Heart right ventricle (tissue), 16 donors: ENCODE measurements at places on chromosomes 7 and 10.

DNA sequence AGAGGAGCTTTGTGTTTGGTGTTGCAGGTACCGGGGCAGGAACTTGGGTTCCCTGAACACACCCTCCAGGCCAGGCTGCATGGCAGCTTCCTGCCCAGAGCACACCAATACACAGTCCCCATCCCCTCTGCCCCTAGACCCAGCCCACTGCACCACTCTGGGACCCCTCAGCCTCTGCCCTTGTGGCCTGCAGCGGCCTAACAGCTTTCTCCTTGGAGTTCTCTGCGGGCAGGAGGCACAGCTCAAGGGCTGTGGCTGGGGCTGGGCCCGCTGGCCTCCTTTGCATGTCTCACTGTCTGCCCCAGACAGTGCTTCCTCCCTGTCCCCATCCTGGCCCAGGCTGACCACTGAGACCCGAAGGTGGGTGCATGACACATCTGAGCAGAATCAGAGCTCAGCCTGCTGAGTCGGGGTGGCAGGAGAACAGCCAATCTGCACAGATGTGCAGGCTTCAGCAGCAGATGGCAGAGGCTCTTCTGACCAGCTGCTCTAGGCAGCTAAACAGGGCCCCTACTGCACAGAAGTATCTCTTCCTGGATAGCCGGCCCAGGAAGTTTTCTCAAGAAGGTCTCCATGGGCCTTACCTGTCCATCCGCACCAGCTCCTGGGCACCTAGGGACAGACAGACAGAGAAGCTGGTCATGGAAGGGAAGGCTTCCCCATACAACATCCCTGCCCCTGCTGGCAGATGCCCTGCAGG is 20.8 kb downstream of the VSIR start:
- DNase-seq = no peak

DNA sequence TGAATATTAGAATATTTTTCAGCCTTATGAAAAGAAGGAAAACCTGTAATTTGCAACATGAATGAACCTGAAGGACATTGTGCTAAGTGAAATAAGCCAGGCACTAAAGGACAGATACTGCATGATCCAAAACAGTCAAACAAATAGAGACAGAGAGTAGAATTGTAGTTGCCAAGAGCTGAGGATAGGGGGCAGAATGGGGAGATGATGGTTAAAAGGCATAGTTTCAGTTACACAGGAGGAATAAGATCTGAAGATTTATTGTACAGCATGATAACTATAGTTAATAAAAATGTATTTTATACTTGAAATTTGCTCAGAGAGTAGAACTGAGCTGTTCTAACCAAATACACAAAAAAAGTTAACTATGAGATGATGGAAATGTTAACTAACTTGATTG is 149.0 kb upstream of the TMEM106B start:
- DNase-seq = no peak

DNA sequence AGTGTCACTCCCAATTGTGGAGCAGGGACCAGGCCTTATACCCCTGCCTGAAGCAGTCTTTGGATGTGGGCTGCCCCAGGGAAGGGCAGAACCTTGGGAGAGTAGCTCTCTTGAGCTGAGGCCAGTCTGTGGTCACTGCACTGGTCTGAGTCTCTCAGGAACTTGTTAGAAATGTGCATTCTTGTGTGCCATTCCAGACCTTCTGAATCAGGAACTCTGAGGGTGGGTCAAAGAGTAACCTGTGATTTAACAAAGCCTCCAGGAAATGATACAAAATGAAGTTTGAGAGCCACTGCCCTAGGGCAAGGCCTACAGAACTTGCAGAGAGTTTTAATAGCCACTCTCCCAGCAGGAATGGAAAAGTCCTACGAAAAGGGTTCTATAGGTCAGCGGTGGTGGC is 68.1 kb downstream of the LYZL1 start:
- DNase-seq = no peak

DNA sequence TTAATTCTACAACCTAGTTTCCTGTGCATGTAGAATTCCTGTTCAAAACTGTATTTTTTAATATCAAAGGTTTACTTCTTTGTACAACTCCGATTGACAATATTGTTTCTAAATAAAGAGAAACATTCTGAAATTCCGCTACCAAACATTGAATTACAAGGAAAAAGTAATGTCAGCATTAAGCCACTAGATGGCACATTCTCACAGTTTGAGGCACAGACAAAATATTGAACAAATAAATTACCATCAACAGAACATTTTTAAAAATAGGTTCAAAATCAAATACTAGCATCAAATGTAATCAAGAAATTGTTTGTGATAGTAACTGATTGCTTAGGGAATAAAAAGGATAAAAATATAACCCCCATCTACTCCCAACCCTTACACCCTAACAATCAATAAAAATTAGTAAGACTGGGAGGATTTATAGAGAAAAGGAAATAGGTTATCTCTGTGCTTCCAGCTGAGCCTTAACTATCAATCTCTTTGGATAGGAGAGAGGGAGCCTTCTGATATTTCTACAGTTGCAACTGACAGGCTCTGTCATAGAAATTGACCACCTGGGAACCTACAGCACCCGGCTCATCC is 86.6 kb upstream of the C7orf33 start:
- DNase-seq = no peak

GRCh38 chr10:12842310-12842709 is 159.2 kb downstream of the CCDC3 start:
- DNase-seq = no peak
